ACHN (cell line): ENCODE measurements at places on chromosomes 2 and 18.

GRCh38 chr18:69730664-69731063, 217.0 kb downstream of the CD226 start:
- no peak for DNase-seq

DNA sequence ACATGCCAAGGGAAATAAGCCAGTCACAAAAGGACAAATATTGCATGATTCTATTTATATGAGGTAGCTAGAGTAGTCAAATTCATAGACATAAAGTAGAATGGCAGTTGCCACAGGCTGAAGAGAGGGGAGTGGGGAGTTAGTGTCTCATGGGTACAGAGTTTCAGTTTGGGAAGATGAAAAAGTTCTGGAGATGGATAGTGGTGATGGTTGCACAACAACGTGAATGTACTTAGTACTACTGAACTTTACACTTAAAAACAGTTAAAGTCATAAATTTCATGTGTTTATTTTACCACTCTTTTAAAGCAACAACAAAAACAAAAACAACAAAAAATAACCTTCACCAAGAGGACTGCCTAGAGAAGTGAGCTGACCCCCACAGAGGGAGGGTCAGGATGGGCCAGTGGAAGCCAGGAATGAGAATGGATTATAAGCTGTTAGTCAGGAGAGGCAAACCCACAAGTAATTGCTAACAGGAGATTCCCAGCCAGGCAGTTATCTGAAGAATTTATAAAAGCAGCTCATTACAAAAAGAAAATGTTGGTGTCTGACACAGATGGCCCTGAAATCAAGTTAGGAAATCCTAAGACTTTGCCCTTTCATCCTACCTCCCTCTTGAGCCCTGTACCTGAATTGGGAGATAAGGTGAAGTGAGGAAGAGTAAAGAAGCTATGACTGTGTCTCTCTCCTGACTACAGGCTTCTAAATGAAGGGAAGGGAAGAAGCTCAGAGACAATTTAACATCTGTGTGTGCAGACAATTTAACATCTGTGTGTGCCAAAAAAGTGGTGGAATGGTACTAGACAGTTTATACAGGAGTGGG, 263.4 kb downstream of the PDE11A start:
- no peak for DNase-seq

DNA sequence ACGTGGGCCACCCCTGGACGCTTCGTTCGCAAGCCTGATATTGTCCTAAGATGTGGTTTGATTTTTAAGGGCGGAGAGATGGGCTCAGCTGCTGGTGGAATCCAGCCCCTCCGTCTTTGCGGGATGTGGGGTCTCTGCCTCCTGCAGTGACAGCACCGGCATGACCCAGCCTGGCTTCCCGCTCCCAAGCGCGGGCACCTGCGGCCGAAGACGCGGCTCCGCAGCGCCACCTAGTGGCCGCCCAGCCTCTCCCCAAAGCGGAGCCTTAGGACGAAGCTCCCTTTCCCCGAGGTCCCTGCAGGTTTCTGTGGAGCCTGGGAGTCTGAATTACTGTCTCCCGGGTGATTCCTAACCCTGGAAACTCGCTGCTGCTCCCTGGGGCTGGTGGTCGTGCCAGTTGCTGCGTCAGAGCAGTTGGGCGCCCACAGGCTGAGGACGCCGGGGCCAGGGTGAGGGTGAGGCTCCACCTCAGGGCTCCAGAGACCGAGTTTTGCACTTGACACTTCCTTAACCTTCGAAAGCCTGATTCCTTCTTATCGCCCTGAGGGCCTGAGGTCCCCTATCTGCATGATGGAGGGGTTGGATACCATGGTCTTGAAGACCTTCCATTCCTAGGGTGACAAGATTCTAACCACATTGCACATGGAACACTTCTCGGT, 137.5 kb downstream of the TPO start:
- DNase-seq: no peak

- DNase-seq: peak; percentile 38
Measured at GRCh38 chr2:192148620-192149321, 46.0 kb downstream of the TMEFF2 start.

GRCh38 chr2:196566961-196567666, 72.4 kb upstream of the CCDC150 start:
- DNase-seq: no peak
